ENCODE measurements at places on chromosomes 11 and 22.

DNA sequence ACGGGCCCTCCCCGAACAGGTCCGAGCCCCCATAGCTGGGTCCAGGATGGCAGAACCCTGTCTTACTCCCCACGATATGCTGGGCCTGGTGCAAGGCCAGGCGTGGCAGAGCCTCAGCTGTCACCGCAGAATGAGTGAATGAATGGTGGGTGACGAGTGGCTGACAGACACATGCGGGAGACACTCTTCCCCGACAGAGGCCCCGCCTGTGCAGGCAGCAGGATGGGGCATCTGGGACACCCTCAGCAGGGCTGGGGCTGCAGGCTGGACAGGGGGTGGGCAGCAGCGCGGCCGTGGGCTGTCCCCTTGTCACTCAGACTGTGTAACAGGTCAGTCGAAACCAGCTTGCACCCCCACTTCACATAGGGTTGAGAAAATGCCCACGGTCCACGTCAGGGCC, 18.0 kb downstream of the WNT7B start:
- no peak for DNase-seq

DNA sequence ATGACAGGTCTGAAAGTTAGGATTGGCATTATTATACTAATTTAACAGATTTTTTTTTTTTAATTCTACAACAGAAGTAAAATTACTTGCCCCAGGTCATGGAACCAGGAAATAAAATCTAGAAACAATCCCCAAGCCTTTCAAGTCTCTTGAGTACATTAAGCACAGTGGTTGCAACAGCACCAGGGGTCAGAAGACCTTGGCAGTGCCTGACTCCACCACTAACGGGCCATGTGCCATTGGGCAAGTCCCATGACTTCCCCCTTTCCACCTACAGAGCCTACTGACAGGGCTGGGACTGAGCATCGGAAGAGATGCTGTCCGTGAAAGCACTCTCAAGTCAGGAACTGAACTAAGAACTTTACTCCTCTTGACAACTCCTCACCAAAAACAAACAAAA, 98.6 kb upstream of the AKIP1 start:
- peak; percentile 60 for DNase-seq

GRCh38 chr22:23239429-23239828, 59.1 kb downstream of the BCR start:
- DNase-seq = no peak

DNA sequence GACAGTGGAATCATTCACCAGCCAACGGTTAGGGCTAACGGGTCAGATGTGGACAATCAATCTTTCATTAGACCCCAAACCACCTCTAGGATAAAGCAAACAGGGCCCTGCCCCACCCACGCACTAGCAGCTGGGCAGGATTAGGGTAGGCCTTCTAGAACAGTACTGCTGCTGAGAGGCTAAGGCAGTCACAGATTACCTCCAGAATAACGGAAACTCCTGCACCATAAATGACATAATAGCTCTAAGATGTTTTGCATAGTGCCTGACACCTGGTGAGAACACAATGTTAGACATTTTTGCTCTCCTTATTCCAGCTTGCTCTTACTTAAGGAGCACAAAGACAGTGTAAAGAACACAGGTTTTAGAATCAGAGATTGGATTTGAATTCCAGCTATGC, 1.8 kb downstream of the SYTL2 start:
- no peak for DNase-seq

- DNase-seq = no peak
Measured at GRCh38 chr11:118663902-118664301, 15.5 kb downstream of the TREH start.

Measured in MCF 10A (cell line).